ENCODE measurements at places on chromosomes 7 and 10.

DNA sequence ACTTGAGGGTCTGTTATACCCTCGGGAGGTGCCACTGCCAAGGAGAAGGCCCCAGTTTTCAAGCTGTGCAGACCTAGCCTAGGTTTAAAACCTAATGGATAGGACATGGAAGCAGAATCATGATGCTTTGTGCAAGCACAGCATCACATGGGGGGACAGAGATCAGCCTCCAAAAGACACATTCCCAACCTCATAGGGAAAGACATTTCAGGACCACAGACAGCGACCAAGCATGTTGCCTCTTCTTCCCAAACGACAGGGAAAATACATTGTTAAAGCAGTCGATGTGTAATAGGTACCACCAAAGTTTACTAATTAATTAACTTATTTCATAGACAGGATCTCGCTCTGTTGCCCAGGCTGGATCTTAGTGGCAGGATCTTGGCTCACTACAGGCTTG lies 573.9 kb downstream of the TCERG1L start:
- DNase-seq, result no peak

DNA sequence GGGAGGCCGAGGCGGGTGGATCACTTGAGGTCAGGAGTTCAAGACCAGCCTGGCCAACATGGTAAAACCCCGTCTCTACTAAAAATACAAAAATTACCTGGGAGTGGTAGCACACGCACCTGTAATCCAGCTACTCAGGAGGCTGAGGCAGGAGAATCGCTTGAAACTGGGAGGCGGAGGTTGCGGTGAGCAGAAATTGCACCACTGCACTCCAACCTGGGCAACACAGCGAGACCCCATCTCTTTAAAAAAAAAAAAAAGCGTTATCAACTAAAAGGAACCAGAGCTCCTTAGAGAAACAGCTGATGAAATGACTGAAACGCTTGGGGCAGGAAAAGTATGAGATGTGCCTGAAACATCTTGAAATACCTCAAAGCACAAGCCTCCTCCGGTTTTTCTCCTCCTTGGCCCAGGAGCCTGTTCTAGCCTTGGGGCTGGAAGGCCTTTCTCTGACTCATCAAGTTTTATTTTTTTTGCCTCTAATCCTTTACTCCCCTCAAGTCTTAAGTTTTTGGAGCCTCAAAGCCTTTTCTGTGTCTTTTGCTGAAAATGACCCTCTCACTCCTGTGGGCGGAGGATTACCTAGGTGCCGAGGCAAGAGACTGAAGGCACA lies 2.6 kb upstream of the METTL27 start:
- DNase-seq, result no peak

DNA sequence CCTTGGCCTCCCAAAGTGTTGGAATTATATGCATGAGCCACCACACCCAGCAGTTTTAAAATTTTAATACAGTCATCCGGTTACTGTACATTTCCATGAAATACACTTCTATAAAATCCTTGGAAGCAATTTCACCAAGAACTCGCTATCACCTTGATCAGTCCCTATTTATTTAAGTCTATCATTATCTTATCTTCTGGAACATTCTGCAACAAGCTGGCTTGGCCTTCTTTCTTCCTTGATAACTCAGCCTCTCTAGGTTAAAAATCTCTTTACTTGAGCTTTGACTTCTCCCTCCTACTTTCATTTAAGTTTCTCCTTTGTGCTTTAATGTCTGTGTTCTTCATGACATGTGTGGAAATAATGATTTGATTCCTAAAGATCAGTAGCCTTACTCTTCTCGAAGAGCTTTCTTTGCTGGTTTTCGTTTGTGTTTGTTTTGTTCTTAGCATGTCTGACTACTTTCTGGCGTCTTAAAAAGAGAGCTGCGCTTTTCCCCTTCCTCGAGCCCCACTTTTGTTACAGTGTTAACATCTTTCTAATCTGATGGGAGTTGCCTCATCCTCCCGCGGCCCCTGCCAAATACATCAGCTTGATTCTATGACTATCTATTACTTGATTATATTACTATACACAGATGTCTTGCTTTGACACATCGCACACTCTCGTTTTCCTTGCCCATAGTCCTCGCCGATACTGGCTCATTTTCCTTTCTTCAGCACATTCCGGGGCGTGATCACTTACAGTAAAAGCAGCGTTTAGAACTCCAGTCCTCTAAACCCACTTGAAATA lies 11.1 kb upstream of the CALML5 start:
- no peak for DNase-seq

DNA sequence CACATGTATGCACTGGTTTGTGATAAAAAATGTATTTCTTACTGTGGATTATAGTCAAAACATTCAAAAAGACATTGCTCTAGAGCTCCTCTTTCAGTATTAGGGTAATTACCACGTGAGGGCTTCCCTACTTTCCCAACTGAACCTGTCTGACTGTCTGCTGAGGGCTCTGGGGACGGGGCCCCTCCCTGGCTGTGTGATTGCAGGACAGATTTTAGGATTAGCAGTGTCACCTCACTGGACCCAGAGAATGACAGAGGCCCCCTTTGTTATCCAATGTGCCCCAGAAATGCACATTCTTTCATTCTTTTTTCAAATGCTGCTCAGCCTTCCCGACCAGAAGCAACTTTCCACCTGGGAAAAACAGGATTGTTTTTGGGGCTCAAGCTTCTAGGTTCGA lies 43.6 kb upstream of the MXI1 start:
- DNase-seq, result no peak

DNA sequence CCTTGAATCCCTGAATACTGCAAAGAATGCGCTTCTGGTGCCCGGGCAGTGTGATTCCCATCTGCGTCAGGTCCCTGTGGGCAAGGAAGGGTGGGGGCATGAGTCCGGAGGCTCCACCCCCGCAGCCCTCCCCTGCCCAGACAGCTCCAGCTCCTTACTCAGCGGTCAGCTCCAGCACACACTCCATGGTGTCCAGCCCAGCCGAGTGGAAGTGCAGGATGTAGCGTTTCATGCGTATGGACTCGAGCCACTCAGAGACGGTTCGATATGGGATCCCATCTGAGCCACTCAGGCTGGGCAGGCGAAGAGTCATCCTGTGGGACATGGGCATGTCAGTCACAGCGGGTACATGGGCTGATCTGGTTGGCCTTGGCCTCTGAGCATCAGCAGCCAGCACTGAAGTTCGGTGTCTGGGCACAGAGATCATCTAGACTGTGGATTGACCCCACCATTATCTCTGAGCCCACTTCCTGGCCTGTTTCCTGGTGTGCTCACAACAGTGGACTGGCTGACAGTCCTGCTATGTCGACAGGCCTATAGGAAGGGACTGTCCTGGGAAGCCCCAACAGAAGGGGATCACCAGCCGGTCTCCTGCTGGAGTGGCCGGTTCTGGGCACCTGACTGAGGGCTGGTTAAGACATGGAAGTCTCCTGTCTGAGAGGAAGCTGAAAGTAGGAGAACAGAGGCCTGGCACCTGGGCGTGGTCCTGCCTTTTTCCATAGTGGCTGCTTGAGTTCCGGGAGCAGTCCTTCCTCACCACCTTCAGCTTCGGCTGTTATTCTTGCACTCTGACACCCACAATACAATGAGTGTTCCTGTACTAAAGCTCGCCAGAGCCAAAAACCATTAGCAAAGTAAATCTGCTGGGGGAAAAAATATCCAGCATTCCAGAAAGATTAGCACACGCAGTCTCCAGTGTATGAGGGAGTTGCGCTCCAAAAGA lies 10.6 kb downstream of the ZYX start:
- DNase-seq, result no peak
